NCI-H524 (cell line): ENCODE measurements at places on chromosomes 1 and 21.
A peak's percentile ranks its signal among the peaks of the same experiment; 100 is the strongest.

- DNase-seq: no peak
Measured at GRCh38 chr1:245695211-245695610, 540.4 kb downstream of the KIF26B start.

DNA sequence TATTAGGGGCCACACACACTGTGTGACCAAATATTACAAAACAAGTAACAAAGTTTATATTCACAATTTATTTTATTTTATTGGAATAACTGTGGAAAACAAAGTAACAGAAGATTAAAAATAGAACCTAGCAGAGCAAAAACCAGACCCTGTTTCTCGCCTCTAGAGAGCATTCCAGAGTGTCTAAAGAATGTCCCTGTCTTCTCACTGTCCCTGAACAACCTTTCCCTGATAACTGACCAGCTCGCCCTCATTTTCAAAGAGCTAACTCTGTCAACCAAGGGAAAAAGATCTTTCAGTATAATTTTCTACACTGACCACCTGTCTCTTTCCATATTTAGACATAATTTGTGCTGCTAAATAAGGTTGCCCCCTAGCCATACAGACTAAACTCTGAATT is 646.9 kb downstream of the USP25 start:
- DNase-seq: no peak

DNA sequence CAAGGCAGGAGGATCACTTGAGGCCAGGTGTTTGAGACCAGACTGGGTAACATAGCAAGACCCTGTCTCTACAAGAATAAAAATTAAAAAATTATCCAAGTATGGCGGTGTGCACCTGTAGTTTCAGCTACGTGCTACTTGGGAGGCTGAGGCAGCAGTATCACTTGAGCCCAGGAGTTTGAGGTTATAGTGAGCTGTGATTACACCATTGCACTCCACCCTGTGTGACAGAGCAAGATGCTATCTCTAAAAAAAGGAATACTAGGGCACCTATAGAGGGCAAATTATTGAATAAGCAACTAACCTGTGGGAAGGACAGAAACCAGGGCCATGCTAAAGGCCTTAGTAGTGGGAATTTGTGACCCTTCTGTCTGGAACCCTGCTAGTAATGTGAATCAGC is 86.1 kb downstream of the TENT5C start:
- no peak for DNase-seq

- no peak for DNase-seq
Measured at GRCh38 chr1:6834366-6834765, 49.1 kb downstream of the CAMTA1 start.

GRCh38 chr21:32940079-32941014 is 85.4 kb upstream of the OLIG2 start:
- peak; percentile 50 for DNase-seq

DNA sequence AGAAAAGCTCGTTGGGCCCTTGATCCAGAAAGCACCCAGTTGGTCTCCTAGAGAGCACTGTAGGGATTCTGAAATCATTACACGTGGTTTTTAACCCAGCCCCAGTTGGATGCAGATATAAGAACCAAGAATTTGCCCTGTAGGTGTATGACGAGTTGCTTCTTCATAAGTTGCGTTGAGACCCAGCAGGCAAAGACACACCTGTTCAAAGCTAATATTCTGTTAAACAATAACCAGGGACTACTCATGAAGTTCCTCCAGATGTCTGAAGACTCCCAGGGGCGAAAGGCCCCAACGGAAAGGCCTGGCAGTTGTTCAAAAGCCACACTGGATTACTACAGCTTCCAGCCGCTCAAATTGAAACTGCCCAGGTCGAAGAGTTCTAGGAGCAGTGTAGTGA is 88.6 kb upstream of the HNRNPU start:
- DNase-seq: no peak

DNA sequence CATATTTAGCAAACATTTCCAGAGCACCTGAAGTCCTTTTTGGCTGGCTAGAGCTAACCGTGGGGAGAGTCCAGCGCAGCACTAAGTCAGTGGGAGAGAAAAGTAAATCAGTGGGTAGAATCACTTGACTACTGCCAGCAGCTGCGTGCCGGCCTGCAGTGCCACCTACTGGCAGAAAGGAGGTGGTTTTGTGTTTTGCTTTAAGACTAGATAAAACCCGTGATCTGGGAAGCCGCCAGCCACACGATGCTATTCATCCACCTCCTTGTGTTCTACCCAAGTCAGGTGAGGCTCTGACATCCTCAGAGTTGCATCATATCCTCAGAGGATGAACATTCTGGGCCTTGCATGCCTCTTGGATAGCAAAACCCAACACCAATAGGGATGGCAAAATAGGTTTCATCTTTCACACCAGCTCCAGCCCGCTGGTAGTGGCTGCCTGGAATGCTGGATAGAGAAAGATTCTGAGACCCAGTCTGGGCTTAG is 14.1 kb upstream of the HEYL start:
- peak; percentile 71 for DNase-seq

DNA sequence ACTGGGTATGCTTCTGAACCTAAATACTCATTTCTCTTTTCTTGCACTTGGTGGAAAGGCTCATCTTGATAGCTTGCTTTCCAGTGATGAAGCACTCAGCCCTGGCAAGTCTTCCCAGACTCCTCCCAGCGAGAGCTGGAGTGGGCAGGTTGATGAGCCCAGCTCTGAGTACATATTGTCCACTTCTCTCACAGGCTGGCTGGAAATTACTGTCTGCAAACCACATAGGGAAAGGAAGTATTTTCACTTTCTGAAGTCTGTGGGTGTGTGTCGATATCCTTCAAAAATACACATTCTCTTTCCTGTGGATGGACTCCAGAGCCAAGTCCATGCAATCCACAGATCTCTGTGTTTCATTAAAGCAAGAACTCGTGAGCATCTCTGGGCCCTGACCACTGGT is 38.7 kb upstream of the CNTN2 start:
- DNase-seq: no peak

GRCh38 chr1:111364690-111365089 is 62.8 kb downstream of the OVGP1 start:
- DNase-seq: no peak

GRCh38 chr1:157700305-157700704 is 264 bp downstream of the FCRL3 start:
- no peak for DNase-seq

DNA sequence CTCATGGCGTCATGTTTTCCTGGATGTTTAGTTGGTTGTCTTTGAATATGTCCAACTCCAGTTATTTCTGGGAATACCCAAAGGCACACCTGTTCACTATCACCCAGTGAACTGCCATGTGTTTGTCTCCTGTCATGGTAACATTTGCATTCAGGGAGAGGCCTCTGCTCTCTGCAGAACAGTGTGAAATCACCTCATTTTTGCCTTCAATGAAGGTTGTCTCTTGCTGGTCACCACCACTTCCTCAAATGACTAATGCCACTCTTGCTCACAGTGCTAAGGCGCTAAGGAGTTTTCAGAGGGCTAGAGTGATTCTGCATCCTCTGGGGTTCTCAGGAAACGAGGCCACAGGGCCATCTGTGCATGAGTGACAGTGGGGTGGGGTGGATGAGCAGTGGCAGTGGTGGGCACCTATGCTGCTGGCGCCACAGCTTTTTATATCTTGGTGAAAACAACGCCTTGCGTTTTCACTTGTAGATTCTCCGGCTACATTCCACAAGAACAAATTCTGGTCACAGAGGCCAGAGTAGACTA is 60.0 kb upstream of the ATP5PO start:
- no peak for DNase-seq

DNA sequence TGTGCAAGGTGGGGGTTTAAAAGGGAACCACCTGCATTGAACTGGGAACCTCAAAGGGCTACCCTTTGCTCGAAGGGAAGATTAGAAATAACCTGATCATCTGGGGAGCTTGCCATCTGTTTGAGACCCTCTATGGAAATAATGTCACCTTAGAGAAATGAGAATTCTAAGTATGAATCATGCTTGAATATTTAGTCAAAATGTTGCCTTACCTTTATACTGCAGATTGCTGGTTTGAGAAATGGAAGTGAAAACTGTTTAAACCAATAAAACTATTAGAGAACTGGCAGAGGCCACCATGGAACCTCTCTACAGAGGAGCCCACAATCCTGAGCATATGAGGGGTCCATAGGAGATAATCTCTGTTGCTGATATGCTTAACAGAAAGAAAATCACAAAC is 131.2 kb upstream of the FAM78B start:
- DNase-seq: no peak

DNA sequence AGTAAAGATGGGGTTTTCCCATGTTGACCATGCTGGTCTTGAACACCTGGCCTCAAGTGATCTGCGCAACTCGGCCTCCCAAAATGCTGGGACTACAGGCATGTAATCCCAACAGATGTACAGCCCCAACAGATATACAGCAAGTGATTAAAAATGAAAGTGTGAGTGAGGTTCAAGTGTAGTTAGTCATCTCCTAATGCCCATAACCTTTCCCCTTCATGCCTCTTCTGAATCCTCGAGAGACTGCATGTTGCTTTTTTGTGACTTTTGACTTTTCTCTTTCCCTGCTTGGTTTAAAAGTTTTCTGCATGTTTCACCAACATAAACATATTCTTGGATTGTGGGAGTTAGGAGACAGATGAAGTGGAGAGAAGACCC is 31.2 kb downstream of the KCNK2 start:
- no peak for DNase-seq

GRCh38 chr1:26496861-26497260 is 24.6 kb downstream of the HMGN2 start:
- DNase-seq: no peak

DNA sequence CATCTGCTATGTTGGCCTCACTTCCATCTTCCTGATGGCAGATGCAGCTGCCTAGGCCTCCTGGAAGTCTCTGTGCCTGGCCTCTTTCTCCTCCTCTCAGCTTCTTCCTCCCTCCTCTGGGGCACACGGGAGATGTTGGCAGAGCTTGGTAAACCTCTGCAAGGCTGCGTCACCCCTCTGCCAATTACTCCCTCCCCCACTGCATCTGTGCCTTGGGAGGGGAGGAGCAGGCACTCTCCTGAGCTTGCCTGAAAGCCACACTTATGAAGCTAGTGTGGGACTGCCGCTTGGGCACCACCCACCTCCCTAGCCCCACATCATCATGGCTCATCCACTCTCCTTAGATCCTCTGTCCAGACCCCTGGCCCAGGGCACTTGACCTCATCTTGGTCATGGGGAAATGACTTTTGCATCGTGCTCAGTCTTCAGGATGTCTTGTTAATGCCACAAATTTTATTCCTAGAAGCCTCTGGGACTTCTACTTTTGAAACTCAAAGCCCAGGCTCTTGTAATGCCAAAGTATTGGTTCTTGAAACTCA is 7.3 kb upstream of the TMEM51 start:
- no peak for DNase-seq

DNA sequence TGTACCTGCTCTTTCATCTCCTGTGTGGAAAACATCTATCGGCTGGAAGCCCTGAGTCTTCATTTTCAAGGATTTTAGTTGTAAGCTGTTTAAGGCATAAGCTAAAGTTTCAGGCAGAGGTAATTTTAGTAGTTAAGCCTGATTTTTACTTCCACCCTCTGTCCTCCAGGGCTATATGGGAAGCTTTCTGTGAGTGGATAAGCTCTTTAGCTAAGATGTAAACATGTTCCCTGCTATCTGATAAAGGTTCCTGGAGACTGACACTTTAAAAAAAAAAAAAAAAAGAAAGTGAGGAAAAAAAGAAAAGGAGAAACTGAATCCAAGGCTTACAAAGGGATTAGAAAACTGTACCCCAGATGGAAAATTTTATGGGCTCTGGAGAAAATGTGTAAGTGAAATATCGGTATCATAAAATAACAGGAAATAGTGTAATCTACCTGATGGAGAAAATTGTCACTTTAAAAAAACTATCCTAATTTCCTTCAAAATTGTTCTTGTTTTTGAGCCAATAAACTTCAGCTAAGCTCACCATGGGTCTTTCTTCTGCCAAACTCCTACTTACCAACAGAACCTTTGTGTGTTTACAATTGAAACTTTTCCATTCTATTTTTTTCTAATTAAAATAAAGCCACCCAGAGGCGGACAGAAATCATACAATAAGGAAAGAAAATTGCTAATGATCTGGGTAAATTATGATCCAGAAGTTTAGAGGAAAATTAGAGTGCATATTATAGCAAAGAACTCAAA is 180.5 kb downstream of the TGFB2 start:
- DNase-seq: no peak

GRCh38 chr1:158396646-158397045 is 2.6 kb downstream of the OR10T2 start:
- no peak for DNase-seq

- DNase-seq: no peak
Measured at GRCh38 chr1:150309758-150310508, 11.4 kb upstream of the PRPF3 start.

GRCh38 chr1:153956997-153957715 is 1.3 kb downstream of the CRTC2 start:
- DNase-seq: no peak

DNA sequence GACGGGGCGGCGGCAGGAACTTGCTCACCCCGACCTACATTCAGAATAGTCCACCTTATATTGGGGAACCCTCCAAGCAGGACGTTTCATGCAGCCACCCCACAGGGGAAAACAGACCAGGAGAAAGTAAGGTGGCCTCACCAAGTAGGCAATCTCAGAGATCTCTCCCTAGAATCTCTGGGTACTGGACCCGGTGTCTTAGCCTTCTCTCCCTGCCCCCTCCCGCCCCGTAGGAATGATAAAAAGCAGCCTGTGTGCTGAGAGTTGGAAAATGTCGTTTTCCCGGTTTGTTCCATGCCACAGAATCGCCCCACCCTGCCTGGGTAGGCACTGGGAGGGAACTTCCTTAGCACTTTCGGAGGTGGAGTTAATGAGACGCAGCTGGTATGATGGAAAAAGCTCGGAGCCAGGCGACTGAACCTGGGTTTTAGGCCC is 789 bp upstream of the PTPN14 start:
- peak; percentile 47 for DNase-seq

DNA sequence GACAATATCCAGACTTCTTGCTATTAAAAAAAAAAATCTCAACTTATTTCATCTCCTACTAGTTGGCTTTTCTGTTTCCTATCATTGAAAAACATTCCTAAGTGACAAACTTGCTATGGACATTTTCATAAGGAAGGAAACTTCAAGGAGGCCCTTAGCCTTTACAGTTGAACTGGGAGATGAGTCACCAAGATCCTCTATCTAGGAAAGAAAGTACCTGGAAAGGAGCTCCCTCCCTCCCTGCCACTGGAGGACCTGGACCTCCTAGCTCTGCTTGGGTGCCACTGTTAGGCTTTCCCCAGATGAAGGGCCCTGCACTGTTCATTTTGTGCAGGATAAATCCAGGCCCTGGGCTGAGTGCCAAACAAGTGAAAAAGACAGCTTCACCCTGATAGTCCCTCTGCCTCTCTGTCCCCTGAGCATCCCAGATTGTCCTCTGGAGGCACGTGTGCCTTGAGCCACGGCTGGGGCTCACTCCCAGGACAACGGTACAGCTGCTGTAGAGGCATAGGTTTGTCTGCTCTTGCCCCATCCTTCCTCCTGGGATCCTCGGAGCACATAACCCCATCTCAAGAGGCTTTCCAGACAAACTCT is 40.2 kb upstream of the SOX13 start:
- peak; percentile 85 for DNase-seq

GRCh38 chr1:202146993-202147392 is 2.5 kb upstream of the ARL8A start:
- DNase-seq: no peak
